Panc1 (cell line): ENCODE measurements at places on chromosomes 3 and 15.

GRCh38 chr15:70778258-70779076 is 15.1 kb upstream of the UACA start:
- peak; percentile 88 for DNase-seq

- no peak for DNase-seq
These were observed 727.8 kb downstream of the NLGN1 start for GRCh38 chr3:174125267-174125824.

- DNase-seq = no peak
These were observed 66.9 kb downstream of the CEP63 start for GRCh38 chr3:134552784-134553183.

- no peak for DNase-seq
These were observed 121.9 kb downstream of the ATP10A start for GRCh38 chr15:25741256-25741580.

DNA sequence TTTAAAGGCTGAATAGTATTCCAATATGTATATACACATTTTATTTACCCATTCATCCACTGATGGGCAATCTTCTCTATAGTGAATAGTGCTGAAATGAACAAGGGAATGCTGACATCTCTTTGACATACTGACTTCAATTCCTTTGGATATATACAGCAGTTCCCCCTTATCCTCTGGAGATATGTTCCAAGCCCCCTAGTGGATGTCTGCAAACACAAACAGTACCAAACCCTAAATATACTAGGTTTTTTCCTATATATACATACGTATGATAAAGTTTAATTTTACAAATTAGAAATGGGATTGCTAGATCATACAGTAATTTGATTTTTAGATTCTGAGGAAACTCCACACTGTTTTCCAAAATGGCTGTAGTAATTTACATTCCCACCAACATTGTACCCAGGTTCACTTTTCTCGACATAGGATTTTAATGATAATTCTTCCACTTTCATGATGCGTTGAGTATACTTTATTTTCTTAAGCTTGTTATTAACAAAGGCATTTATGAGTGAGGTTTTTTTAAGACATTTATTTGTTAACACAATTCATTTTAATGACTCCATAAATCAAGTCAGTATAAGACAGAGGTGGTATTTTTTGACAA is 38.2 kb downstream of the VPS13C start:
- DNase-seq = no peak

- DNase-seq = no peak
These were observed 33.8 kb downstream of the HDC start for GRCh38 chr15:50231761-50232160.

DNA sequence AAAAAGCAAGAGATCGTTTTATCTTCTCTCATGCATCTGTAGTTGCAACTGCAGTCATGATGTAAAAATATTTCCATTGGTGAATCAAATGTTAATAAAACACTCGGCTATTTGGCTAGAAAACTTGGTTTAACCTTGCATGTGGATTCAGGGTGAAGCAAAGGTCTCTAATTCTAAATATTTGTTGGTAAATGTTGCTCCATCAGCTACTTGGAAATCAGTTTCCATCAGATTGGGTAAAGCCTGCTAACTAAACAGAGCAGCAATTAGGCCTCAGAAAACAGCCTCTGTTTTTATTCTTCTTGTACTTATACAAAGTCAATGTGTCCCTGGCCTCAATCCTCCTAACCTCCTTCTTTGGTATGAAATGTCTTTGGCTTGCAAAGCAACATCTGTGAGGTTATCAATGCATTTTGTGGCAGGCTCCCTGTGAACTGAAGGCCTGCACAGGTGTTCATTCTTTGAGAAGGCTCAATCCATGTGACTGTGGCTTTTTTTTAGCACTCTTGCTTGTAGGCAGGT is 312.3 kb downstream of the WDR72 start:
- DNase-seq = no peak

DNA sequence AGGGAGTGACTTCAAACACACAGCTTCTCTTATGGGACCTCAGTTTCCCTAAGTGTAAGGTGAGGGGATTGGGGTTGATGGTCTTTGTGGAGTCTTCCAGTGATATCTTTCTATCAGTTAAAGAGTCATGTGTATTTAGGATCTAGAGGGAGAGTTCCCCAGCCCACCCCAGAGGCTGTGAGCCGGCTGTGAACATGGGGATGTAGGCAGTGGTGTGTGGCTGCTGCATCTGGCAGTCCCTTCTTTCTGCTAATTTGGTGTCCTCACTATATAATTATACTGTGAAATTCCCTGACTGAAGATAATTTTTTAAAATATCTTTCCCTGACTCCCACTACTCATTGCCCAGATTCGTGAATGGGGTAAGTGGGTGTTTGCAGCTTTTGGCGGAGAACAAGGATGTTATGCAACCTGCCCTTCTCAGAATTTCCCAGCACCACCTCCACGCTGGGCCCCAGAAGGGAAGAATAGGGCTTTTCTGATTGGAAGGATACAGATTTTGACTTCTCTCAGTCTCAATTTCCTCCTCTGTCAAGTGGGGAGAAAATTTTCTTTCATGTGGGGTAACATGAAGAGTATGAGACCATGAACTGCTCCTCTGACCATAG is 79.0 kb upstream of the RASGRF1 start:
- DNase-seq = no peak

GRCh38 chr3:57164657-57165573 is at the start of gene IL17RD:
Gene IL17RD, minus strand, starts transcription at chr3:57165353. Its CDS starts 67 bp downstream, at chr3:57165286.
- DNase-seq = no peak

DNA sequence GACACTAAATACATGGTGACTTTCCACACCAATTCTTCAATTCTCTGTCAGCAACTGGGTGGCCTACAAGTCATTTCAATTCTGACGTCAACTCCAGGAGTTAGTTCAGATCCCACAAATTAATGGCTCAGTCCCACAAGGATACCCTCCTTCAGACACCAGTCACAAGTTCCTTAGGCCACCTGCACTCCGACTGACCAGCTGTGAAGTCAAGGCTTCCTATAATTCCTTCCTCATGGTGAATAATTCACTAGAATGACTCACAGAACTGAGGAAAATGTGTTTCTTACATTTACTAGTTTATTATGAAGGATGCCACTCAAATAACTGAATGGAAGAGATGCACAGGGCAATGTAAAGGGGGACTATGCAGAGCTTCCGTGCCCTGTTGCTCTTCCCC is 6.3 kb upstream of the PIAS1 start:
- no peak for DNase-seq

GRCh38 chr3:41716471-41716870 is 245.4 kb downstream of the ULK4 start:
- DNase-seq = no peak

DNA sequence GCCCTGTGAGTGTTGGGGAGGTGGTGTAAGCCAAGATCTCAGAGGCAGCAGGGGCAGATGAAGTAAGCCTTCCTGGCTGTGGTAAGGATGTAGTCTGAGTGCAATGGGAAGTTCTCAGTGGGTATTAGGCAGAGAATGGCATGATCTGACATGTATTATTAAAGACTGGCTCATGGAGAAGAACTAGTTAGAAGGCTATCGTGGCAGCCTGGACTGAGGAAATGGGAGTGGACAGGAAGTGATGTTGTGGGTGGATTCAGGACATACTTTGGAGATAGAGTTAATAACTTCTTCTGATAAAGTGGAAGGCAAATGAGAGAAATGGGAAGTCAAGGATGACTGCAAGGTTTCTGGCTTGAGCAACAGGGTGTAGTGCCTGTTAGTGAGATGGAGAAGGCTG is 250.9 kb upstream of the CFAP20DC start:
- no peak for DNase-seq

GRCh38 chr3:159904911-159905310 is 83.7 kb upstream of the IL12A start:
- no peak for DNase-seq
